CD4-positive, alpha-beta T cell treated with Interleukin-17A for 1 hour (primary cell): ENCODE measurements at places on chromosomes 6 and 20.

DNA sequence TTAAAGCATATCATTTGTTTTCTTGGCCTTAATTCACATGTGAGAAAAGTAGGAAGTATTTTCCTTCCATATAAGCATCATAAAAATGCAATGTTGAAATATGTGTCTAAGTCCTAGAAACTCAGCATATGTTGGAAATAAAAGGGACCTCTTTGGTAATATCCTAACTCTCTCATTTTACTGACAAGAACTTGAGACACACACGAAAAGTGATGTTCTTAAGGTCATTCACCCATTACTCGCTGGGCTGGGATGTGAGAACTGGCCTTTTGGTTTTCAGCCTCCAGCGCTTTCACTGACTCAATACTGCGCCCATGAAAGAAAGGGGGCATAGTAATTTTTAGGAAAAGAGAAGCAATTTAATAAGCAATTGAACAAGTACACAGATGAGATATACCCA, 153.5 kb upstream of the SCGN start:
- no peak for DNase-seq

- no peak for DNase-seq
Measured at GRCh38 chr6:150001295-150002008, 23.9 kb downstream of the RAET1L start.

GRCh38 chr6:111888928-111889695, 15.9 kb upstream of the FYN start:
- no peak for DNase-seq

GRCh38 chr6:110703010-110703905, 112.0 kb downstream of the CDK19 start:
- no peak for DNase-seq

DNA sequence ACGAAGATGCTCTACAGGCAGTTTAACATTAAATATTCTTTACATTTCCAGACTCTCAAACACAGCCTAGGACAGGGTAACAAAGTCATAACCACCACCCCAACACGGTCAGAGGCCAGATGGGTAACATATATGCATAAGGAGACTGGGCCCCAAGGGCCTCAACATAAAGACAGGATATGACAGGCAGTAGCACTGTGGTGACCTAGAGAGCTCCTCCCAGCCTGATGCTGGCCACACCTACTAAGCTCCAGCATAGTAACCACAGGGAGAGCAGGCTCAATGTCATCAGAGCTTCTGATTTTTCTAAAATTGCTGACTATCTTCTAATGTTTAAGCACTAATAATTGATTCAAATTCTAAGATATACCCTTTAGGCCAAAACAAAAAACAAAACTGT, 21.7 kb downstream of the SMLR1 start:
- DNase-seq: peak; percentile 35

- DNase-seq: no peak
Measured at GRCh38 chr6:40778196-40778595, 191.0 kb upstream of the LRFN2 start.

DNA sequence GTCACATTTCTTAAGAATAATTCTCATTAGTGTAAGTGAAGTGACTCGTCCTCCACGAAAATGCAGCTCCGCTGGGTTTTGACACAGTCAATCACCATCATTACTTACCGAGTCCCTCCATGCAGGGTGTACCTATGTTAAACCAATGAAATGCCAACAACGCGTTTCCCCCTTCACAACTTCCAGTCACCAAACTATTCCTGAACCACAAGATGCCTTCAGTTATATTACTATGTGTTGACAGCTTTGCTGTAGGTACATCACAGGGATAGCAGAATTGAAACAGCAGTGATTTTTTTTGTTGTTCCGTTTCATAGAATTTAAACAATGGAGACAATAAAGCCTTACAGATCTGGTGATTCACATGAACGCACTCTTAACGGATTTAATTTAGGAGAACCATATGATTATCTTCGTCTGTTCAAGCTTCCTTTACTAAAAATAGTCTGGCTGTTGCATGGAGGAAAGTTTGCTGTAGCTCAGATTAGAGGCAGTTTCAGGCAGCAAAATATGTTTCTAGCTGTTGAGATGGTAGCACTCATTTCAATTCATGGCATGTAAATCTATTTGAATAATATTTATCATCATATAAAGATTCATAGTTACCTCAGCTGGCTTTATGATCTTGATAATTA, 652.8 kb downstream of the PRKN start:
- no peak for DNase-seq

DNA sequence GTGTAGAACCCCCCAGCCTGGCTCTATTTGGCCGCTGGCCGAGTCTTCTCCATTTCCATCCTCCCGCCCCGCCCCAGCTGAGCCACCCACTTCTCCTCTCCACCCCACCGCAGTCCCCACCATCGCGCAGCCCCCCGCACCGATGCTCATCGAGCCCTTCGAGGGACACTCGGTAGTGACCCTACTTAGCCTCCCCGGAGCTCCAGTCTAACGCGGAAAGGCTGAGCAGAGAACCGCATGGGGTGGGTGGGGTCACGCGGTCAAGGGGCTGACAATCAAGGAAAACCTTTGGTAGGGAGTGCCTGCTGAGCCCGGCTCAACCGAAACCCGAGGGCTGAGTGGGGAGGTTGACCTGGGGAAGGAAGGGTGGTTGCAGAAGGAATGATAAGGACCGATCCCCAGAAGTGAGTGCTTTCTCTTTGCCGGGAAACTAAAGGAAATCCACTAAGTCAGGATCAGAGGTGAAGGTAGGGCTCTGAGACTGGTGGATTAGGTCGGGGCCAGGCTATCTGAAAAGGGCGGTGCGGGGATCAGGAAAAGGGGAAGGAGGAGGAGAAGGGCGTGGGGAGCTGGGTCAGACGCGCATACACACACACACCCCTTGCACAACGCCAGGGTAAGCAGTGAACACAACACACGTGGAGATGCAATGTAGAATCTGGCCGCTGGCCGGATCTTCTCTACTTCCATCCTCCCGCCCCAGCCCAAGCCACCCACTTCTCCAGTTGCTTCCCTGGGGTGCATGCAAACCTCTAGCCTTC, 49.8 kb downstream of the CPXM1 start:
- DNase-seq: peak; percentile 20

- DNase-seq: peak; percentile 12
Measured at GRCh38 chr6:111761212-111761611, 112.0 kb downstream of the FYN start.

DNA sequence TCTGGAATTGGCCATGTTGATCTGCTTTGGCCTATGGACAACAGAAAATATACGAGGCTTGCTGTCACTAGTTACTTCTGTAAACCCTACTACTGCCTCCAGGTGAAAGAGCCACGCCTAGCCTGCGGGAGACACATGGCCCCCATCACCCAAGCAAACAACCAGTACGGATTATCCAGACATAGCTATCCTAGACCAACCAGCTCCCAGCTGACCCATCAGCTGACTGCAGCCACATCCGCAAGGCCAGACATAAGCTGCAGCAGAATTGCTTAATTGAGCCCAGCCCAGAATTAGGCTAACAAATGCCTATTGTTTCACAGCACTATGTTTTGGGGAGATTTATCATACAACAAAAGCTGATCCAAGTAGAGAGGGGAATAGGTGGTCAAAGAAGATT, 13.5 kb downstream of the REV3L start:
- no peak for DNase-seq

GRCh38 chr6:7763881-7764280, 38.0 kb downstream of the BMP6 start:
- DNase-seq: no peak

- no peak for DNase-seq
Measured at GRCh38 chr6:4981761-4982160, 22.1 kb downstream of the RPP40 start.

- peak; percentile 7 for DNase-seq
Measured at GRCh38 chr6:117481926-117482239, 591 bp upstream of the DCBLD1 start.

- DNase-seq: no peak
Measured at GRCh38 chr6:1819007-1819406, 209.3 kb downstream of the FOXC1 start.

- DNase-seq: no peak
Measured at GRCh38 chr6:53805725-53806124, 10.9 kb downstream of the LRRC1 start.

DNA sequence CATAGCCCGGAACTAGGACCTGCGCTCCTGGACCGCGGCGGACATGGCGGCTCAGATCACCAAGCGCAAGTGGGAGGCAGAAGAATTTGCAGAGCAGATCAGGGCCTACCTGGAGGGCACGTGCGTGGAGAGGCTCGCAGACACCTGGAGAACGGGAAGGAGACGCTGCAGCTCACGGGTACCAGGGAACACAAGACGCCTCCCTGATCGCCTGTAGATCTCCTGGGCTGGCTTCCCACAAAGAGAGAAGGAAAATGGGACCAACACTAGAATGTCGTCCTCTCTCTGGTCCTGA, 15.1 kb upstream of the HLA-A start:
- DNase-seq: no peak

GRCh38 chr20:21511850-21512633, 1.8 kb downstream of the NKX2-2 start:
- no peak for DNase-seq

GRCh38 chr20:1757072-1757471, 99.5 kb upstream of the SIRPG start:
- no peak for DNase-seq

DNA sequence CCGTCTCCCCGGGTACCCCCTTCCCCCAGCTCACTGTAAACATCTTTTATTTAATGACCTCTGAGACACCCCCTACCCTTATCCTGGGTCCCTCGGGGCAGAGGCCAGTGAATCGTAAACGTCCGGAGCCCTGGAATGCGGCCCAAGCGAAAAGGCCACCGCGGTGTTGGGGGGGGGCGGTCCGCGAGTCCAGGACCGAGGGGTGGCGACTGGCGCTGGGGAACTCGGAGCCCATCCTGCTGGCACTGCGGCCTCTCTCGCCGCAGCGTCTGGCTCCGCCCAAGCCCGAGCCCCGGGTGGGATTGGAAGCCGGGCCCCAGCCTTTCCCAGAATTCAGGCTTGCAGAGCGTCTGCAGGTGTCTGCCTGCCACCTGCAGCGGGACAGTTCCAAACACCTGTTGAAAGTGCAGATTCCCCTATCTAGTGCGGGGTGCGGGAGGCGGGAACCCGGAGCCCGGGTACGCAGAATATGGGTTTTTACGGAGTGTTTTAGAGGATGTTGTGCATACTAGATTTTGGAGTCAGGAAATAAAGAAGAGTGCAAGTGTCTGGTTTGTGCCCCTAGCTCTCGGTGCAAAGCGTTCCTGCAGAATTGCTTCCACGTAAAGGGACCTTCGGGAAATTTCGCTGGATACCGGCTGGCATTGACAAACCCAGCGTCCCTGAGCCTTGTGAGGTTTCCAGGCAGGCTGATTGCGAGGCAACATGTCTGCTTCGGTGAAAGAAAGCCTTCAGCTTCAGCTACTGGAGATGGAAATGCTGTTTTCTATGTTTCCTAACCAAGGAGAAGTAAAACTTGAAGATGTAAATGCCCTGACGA, 800 bp downstream of the RWDD2A start:
- DNase-seq: peak; percentile 19

- peak; percentile 46 for DNase-seq
Measured at GRCh38 chr20:63740627-63741353, 1.2 kb downstream of the SLC2A4RG start.

GRCh38 chr20:774016-774659, 5.8 kb upstream of the SLC52A3 start:
- no peak for DNase-seq

- DNase-seq: peak; percentile 97
Measured at GRCh38 chr6:26199057-26199772, 112.0 kb downstream of the HFE start.

GRCh38 chr6:2259574-2259973, 14.2 kb upstream of the GMDS start:
- DNase-seq: no peak

DNA sequence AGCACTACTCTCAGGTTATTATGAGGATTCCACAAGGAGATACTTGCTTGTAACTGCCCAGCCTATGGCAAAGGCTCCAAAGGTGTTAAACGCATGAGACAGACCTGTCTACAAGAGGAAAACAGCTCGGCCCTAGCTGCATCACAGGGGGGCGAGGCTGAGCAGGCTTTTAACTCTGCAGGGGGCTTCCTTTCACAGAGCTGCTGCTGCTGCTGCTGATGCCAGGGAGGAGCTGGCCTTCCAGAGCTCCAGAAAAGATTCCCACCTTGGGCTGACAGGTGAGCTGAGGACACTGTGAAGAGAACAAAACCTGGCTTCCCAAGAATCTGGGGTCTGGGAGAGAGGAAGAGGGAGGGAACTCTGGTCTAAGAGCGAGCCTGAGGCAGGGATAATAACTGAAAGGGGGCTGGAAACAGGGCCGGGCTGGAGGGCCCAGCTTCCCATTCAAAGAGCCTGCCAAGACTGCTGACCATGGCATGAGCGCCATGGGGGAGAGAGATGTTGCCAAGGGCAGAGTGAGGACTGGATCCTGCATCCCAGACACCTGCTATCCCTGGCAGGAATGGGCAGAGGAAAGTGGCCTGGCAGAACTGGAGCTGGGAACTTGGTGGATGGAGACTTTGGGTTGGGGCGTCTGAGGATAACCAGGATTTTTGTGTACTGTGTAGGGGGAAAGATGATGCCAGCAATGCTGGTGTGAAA, 211.1 kb upstream of the LRFN2 start:
- DNase-seq: no peak

DNA sequence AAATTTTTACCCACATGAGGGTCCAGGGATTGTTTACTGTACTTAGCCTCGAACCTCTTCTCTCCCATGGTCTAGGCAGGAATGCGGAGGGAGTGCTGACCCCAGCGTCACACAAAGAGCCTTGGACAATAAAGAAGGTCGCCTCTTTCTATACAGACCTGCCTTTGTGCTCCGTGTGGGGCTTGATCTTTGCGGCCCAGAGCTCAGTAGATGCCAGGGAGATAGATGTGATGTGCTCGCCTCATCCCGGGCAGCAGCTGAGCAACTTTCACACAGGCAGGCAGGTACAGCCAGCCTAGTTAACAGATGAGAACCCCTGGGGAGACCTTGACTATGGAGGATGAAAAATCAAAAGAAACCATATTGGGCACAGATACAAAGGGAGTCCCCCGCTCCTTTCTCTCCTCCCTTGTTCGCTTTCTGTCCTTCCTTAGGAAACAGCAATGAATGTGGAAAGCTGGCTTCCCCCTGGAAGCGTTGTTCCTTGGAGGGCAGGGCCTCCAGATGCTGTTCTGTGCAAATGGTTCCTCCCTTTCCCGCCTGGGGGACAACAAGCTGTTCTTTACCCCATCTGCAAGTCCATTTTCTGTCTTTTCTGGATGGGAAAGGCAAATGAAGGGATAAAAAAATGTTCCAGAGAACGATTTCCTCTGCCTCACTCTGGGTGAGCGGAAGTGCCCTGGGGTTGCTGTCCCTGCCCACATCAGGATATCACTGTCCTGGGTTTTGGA, 128.3 kb downstream of the OLIG3 start:
- DNase-seq: no peak

- DNase-seq: no peak
Measured at GRCh38 chr6:69138148-69138547, 503.1 kb downstream of the ADGRB3 start.

GRCh38 chr6:41824571-41825569, 37.4 kb downstream of the TOMM6 start:
- DNase-seq: no peak

GRCh38 chr20:24633026-24633425, 163.6 kb downstream of the SYNDIG1 start:
- no peak for DNase-seq
